ENCODE measurements at places on chromosomes 2 and 18.

GRCh38 chr2:136104977-136105376, 13.0 kb downstream of the CXCR4 start:
- no peak for DNase-seq

- DNase-seq, result no peak
Measured at GRCh38 chr2:186883666-186884065, 34.7 kb upstream of the ZSWIM2 start.

DNA sequence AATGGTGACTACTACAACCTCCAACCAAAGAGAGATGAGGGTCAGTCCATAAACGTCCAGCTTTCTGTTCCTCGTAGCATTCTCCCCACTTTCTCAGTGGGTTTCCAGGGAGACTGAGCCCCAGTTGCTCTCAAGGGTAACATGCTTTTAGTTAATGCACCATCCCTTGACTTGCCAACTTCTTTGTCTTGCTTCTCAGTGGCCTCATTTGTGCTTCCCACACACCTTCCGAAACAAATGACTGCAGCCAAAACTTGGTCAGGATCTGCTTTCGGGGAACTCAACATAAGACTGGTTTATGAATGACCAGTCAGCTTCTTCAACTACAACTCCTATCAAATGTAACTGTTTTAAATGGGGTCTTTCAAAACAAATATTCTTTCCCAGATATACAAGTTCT, 94.1 kb downstream of the COL6A3 start:
- no peak for DNase-seq

DNA sequence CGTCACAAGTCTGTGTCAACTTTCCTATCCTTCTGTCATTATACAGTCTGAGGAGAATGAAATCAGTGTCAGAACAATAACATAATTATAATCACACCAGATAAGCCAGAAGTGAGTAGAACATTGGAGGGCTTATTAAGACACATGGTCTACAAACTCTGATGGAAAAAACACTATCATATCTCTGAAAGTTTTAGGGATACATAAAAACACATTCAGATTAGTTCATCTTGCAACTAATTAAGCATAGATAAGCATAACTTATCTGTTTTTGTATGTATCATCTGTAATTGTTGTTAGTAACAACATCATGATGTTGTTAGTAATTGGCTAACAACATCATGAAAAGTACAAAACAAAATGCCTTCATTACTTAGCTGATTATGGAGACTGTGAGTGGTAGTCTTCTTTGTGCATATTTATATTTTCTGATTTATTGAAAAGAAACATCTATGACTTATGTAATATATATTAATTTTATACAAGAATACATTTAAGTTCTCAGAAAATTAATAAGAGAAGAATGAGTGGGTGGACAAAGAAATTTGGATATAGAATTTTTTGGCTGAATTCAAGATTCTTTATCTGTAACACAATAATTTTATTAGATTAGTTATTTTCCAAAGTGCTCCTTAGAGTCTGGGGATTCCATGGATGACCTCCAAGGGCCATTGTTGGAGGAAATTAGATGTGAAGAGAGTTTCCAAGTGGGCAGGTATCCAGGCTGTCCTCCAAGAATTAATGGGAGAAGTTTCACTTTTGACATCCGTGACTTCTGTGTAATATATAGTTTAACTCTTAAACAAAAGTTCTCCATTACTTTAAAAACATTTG, 16.9 kb upstream of the CCDC102B start:
- DNase-seq, result no peak

DNA sequence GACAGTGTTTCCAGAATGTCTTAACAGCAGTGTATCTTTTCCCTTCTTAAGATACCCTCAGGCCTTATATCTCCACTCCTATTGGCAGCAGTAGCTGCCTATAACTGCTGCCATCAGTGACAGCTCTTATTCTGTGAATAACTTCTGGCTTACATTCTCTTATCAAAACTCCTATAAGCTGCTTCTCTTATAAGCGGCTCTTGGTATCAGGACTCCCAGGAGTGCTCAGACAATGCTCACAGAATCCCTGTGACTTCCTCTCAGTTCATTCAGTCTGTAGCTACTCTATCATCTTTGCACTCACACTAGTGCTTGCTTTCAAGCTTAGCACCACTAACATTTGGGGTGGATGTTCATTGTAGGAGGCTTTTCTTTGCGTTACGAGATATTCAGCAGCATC, 143.7 kb upstream of the CDH7 start:
- DNase-seq, result no peak

- no peak for DNase-seq
Measured at GRCh38 chr18:63708650-63709049, 5.9 kb downstream of the SERPINB11 start.

GRCh38 chr18:33469699-33470098, 29.2 kb upstream of the CCDC178 start:
- DNase-seq, result no peak

- no peak for DNase-seq
Measured at GRCh38 chr2:69789175-69789721, 40.2 kb upstream of the GMCL1 start.

- no peak for DNase-seq
Measured at GRCh38 chr18:49446481-49446880, 14.0 kb downstream of the DYM start.

DNA sequence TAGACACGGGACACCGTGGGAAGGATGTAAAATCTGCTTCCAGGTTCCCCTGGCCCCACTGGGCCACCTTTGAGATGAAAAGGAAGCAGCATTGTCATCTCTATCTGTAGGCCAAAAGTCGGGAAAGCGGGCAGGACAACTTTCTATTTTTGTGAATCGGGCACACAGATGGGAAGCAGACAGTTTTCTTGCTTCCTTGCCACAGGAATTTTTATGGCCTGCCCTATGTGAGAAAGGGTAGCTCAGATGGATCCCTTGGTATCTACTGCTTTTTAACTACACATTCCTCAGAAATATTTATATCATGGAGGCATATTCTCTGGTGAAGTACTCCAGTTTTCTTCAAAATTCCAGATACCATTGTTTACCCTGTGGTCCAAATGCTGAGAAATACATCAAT, 735.5 kb downstream of the CBLN2 start:
- DNase-seq, result no peak

- DNase-seq, result no peak
Measured at GRCh38 chr2:82317012-82317411, 2012.5 kb upstream of the LRRTM1 start.

DNA sequence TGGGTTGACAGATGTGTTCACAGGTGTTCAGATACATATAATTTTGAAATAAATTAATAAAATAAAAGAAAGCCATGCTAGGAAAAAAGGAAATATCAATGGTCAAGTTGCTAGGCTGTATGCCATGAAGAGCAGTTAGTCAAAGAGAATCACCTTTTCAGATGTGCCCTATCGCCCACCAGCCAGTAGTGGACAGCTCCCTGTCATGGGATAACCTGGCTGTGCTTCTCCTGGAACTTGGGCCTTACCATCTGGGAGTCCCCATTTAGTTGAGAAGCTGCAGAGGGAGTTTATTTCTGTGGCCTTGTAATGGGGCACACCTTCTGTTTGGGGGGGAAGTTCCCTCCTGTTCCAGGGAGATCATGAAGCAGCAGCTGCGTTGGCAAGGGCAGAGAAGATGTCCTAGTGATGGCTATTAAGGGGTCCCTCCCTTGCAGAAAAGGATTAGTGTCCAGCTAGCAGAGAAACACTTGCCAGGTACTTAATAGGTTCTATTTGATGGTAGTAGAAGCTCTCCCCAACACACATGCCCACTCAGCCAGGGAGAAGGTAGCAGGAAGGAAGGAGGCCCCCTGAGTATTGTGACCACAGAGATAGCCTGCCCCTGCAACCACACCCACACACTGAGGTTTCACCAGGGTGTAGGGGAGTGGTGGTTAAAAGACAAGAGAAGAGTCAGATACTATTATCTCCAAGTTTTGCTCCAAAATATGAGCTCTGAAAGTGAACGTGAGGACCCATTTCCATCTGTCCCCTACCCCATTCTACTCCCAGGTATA, 117.7 kb downstream of the B3GNT2 start:
- DNase-seq, result peak; percentile 15

GRCh38 chr18:69871363-69871762, 76.3 kb downstream of the CD226 start:
- no peak for DNase-seq

GRCh38 chr2:156901373-156902031, 356.0 kb upstream of the GALNT5 start:
- no peak for DNase-seq

GRCh38 chr2:157898591-157898996, 22.5 kb upstream of the ACVR1 start:
- DNase-seq, result peak; percentile 48

DNA sequence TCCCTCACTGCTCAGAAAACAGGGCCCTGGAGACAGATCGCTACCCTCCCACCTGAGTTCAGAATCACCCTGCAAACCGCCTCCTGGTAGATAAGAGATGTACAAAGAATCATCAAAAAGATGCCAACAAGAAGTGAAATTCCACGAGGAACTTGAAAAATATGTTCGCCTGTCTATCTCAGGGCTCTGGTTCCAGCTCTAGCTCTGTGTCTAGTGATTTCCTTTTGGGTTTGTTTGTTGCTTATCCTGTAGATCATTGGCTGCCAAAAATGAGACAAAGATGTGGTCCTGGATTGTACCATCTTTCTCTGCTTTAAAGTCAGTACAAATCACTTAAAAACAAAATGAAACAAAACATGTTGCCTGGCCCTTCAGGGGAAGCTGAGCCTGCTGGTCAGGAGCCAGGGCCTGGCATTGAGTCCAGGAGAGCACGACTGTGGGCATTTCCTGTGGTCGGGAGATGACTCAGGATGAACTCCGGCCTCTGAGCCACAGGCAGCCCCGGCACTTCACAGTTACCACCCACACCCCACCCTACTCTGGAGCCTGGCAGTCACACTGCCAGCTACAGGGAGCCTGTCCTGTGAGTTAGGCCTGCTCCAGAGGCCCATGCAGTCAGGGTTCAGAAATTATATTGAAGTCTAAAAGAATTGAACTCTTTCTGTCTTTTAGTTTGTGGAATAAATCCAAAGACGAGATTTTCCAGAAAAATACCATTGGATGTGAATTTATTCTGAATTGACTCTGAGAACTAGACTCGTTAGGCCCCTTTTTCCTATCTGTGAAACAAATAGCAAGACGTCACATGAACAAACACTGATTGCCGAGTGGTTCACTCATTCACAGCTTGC, 8.0 kb upstream of the ITGB6 start:
- DNase-seq, result no peak

- DNase-seq, result no peak
Measured at GRCh38 chr2:127847931-127848330, 10.0 kb downstream of the POLR2D start.

- DNase-seq, result no peak
Measured at GRCh38 chr2:225494100-225494459, 94.6 kb downstream of the NYAP2 start.

DNA sequence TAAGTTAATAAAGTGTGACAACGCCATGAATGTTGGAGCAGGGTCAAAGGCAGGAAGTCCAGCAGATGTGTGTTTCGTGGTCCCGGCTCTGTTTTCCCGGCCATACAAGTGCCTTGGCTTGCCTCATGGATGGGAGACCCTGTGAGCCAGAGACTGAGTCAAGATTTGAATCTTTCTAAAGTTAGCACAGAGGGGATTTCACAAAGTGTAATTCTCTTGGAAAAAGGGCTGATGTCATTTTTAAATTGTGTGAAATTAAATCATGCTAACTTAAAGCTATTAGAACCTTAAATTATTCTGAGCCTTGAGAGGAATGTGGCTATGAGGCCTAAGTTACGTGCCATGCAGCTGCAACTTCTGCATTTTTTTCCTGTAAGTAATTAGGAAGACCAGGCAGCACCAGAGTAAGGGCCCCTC, 38.3 kb upstream of the RALBP1 start:
- DNase-seq, result no peak

DNA sequence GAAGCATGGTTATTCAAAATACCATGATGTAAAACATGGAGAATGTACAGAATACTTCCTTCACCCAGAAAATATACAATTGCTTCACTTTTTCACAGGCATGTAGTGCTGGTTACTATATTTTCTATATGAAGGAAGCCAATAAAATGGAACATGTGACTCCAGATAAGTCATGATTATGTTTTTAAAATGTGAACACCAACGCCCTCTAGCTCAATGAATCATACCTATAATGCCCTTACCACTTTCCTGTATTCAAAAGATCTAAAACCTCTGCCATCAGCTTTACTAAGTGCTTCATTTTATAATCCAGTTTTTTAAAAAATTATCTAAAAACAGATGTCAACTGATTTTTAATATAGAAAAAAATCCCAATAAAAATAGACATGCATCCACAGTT, 59.9 kb downstream of the SMAD2 start:
- DNase-seq, result no peak

DNA sequence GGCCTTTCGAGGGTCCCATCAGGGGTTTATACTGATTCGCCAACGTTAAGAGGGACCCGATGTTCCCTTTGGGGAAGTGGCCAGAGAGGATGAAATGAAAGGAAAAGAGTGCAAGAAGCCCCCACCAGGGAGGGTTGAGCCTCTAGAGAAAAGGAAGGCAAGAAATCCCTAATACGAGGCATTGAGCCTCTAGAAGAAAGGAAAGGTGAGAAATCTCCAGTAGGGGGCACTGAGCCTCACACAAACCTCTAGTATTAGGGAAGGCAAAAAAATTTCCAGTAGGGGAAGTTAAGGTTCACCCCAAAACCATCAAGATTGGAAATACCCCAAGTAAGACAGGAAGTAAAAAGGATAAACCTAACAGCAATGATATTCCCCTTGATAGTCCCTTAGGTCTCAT, 9.8 kb upstream of the SAP130 start:
- no peak for DNase-seq

- no peak for DNase-seq
Measured at GRCh38 chr18:76416911-76417310, 78.1 kb downstream of the ZNF516 start.

DNA sequence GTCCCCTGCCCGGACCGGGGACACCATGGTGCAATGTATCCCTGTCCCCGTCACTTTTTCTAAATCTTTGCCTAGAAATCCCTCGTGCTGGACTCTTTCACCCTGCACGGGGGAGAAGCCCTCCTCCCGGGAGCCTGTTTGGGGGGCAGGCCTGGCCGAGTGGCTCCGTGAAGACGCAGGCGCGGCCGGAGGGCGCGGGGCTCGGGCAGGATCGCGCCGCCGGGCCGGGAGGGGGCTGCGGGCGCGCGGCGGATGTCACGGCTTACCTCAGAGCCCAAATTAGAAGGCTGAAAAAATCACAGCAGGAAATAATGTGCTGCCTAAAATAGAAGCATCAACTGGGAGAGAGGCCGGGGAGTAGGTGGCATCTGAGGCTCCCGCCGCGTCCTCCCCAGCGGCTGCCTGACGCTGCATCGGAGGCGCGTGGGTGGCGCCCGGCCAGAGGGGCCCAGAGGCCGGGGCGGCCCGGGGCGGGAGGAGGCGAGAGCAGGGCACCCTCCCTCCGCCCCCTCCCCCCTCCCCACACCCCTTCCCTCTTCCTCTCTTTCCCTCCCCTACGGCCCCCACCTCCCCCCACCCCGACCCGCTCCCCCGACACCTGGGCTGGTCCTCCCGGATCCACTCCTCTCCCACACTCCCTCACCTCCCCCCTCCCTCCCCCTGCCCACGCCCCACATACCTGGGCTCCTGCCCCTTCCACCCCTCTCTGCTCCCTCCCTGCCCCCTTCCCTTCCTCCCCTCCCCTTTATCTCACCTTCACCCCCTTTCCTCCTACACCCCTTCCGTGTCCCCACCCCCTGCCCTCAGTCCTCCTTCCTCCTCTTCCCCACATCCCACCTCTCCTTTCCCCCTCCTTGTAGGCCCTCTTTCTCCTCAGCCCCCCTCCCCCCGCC, 51.9 kb downstream of the SLC4A1AP start:
- DNase-seq, result no peak
